ENCODE measurements at places on chromosomes 12 and 14.

- no peak for DNase-seq
Measured at GRCh38 chr12:1357711-1358110, 236.7 kb downstream of the FBXL14 start.

- DNase-seq: no peak
Measured at GRCh38 chr12:104637604-104638003, 180.9 kb downstream of the CHST11 start.

GRCh38 chr14:38868399-38869290 lies 234.4 kb downstream of the SEC23A start:
- no peak for DNase-seq

GRCh38 chr14:55951341-55952206 lies 166.6 kb upstream of the PELI2 start:
- DNase-seq: no peak

GRCh38 chr14:38016497-38016896 lies 191.2 kb upstream of the SSTR1 start:
- no peak for DNase-seq

- no peak for DNase-seq
Measured at GRCh38 chr14:69591317-69591716, 16.6 kb upstream of the CCDC177 start.

DNA sequence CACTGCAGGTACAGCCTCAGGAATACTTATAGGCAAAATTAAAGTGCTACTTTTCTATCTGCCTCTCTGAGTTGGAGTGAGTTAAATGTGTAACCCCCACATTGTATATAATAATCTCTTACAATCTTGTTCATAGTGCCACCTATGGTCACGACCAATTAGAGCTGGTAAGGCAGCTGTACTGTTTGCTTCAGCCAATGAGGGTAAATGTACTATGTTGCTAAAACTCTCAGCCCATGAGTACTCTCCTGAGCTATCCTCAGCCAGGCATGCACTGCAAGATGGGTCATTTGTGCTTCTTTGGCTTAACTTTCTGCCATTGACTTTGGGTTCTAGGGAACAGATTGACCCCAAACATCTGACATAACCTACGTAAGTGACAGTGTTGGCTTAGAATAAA lies 15.0 kb upstream of the MDM2 start:
- DNase-seq: peak; percentile 25

DNA sequence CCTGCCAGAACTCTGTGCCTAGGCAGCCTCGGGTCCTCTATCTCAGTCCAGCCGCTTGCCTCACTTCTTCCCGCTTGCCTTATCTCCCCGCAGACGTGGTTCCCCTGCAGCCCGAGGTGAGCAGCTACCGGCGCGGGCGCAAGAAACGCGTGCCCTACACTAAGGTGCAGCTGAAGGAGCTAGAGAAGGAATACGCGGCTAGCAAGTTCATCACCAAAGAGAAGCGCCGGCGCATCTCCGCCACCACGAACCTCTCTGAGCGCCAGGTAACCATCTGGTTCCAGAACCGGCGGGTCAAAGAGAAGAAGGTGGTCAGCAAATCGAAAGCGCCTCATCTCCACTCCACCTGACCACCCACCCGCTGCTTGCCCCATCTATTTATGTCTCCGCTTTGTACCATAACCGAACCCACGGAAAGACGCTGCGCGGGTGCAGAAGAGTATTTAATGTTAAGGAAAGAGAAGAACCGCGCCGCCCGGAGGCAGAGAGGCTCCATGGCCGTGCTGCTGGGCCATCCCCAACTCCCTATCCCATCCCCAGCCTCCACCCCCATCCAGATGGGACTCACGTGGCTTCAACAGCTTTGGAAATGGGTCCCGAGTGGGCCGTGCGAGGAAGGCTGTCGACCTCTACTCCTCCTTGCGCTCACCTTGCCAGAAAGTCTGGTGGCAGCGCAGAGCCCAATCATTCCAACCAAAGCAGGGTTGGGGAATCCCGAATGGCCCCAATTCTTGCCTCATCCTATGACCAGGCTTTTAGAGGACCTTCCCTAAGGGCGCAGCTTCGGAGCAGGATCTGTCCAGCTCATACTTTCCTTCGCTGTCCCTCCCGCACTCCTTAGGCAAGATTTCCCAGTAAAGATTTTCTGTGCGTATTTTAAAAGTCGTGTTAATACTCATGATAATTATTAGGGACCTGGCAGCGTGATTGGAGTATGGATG lies 6.5 kb downstream of the HOXC13 start:
- no peak for DNase-seq

- DNase-seq: peak; percentile 53
Measured at GRCh38 chr14:23562822-23563472, 4.6 kb downstream of the AP1G2 start.

- no peak for DNase-seq
Measured at GRCh38 chr14:23173031-23173430, 10.4 kb downstream of the SLC7A8 start.

DNA sequence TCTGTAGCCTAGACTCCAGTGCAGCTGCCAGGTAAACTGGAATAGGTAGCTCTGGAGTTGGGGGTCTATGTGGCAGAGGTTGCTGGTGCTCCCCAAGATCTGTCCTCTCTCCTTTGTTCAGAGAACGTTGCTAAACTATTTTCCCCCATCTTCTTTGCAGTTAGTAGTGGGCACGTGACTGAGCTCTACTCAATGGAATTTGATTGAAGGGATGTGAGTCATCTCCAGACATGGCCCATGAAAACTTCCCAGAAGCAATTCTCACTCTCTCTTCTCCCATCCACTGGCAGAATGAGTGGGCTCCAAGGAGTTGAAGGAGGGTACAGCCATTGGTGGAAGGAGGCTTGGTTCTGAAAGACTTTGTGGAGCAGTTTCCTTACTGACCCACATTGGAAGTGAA lies 44.0 kb downstream of the PAH start:
- DNase-seq: no peak

DNA sequence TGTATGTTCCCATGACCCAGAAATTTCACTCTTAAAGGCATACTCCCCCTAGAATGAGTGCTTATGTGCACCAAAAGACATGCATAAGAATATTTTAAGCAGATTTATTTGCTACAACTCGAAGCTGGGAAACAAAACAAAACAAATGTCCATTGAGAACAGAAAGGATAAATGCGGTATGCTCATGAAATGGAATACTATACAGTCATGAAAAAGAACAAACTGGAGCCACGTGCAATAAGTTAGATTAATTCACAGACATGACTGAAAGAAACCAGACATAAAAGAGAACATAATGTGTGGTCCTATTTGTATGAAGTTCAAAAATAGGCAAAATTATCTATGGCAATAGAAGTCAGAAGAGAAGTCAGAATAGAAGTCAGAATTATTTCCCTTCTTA lies 69.9 kb downstream of the TBX3 start:
- no peak for DNase-seq

GRCh38 chr12:12982331-12982730 lies 17.7 kb downstream of the HEBP1 start:
- DNase-seq: no peak

DNA sequence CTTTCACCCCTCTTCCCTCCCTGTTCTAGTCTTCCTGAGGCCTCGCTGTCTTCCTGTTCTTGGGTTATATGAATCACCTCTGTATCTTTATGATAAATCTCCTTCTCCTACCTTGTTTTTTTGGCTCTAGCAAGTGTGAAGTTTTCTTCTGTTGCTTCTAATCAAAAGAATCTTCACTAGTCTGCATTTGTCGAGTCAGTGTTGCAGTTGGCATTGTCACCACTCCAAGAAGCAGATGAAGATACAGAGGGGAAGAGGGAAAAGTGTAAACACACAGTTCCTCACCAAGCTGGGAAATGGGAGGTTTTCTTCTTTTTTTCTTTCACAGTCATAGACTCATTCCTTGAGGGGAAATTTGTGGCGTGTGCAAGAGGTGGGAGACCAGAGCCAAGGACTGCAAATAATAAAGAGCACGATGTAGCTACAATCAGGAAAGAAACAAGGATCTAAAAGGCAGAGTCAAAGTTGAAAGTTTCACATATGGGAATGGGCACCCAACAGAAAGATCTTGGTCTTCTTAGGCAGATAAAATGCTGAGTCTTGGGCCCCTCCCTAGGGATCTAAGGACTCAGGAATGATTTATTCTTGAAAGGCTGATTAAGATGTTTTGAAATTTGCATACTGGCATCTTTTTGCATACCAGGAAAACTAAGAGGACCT lies 22.2 kb upstream of the PRICKLE1 start:
- DNase-seq: no peak

DNA sequence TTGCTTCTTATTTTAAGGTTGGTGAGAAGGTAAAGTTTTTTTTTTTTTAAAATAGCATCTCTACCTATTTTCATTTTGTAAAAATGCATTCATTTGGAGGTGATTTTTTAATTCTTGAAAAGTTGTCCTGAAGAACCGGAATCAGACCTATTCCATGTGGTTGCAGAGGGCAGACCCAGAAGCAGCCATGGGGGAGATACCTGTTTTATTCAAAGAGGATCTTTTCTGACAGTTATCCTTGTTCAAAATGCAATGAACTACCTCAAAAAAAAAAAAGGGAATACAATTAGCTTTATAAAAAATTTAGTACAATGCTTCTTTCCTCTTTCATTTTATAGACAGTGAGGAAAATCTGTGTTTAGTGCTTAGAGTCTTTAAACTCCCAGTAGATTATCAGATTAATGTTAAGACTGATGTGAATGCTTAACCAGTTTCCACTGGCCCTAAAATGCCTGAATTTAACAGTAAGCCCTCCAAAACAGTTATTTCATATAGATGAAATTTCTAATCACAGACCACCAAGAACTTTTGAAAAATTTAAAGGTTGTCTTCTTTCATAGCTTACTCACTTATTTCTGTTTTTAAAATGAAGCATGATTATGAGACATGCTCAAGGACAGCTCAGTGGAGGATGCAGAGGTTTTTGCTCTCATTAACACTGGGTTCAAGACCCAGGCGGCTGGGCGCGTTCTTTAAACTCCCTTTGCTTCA lies 8.6 kb upstream of the NEMF start:
- DNase-seq: no peak

DNA sequence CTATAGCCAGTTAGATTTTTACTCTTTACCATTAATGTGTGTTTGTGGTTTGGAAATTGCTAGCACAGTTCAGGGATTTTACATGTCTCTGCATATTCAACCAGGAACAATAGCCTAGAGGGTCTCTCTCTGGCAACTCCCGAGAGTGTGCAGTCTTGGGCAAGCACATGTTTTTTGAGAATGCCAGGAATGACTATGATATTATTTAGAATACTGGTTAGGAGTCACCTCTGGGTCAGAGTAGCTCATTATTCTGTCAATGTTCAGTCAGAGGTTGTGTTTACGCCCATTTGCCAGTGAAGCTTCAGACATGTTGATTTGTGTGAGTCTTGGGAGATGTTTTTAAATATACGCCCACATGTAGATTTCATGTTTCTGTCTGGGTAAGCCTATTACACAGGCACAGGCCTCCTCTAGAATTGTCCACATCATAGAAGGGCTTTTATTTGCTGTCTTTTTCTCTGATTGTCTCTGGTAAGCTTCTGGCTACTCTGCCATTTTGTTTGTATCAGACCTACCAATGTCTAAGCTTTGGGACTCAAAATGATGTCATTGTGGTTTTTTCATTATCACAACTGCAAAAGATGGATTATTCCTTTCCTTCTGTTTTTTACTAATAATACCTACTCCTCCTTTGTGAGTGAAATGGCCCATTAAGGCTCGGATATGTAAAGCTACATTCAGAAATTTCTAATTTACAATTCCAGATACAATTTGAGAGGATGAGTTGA lies 203.1 kb upstream of the PPFIA2 start:
- no peak for DNase-seq

GRCh38 chr12:40298341-40298740 lies 73.5 kb downstream of the LRRK2 start:
- DNase-seq: no peak

GRCh38 chr12:110861729-110862128 lies 14.9 kb downstream of the CCDC63 start:
- no peak for DNase-seq

DNA sequence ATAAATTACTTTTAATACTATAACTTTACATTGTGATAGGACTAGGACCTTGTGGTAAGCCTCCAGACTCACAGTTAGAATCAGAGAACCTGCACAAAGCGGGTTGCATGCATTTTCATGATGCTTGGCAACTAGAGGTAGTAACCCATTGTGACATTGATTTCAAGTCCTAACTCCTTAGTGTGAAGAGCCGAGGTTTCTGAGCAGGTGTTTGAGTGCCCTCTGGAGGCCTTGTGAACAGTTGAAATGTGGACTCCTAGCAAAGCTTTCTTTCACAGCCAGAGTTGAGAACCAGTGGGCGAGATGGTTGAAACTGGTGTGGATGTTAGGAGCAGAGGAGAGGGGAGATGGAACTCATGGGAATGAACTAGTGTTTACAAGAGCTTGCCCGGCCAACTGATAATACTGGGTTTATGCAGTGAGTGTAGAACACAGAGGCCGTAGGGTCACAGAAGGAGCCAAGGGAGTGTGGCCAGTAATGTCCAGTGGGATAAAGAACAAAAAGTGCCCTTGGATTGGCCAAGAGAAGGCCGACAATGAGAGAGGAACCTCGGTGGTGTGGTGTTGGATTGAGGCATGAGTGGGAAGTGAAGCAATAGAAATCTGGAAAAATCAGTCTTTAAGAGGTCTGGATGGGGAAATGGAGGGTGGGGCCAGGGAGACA lies 10.9 kb downstream of the ZNF664 start:
- DNase-seq: peak; percentile 74

DNA sequence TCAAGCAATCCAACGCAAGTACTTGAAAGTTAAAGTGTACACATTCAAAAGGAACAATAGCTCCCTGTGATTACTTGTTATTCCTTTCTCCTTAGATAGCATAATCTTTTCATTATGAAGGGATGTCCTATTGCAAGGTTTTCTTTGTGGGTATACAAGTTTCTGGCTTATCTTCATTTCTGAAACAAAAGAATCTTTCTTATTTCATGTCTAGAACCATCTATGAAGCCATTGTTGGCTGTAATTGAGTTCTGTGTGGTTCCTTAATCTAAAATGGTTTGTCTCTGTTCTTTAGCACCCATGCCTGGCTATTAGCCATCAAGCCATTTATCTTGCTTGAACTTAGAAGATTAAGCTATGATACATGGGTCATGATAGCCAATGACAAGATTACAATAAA lies 95.0 kb downstream of the VEZT start:
- DNase-seq: no peak

DNA sequence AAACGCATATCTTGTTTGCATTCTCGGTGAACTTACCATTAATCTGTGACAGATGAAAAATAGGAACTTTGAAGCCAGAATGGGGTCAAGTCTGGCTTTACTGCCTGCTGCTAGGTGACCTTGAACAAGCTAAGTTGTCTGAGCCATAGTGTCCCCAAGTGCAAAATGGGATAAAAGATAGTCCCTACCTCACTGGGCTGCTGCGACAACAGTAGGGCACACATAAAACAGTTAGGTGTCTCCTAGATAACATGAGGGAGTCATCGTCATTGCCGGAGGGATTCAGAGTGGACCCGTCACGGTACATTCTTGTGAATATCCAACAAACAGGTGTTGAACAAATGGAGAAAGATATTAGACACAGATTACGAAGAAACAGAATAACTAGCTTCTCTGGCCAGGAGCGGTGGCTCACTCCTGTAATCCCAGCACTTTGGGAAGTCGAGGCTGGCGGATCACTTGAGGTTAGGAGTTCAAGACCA lies 71.2 kb downstream of the NINJ2 start:
- DNase-seq: no peak
